CD4-positive, alpha-beta T cell (primary cell): ENCODE measurements at places on chromosomes 16 and 17. TPM values are rescaled to one million over a fixed set of nuclear protein-coding genes. Genes with fewer than 3 reads are reported as not detected.

GRCh38 chr17:80518392-80518791 lies 26.2 kb upstream of the RPTOR start:
- DNase-seq: no peak
- no peaks in the 10 kb centered on the region for H3K4me1 ChIP-seq
- H3K36me3 ChIP-seq: no peaks in the 10 kb centered on the region
- no peaks in the 10 kb centered on the region for H3K27me3 ChIP-seq
- no peak overlapping the region for H3K4me3 ChIP-seq

GRCh38 chr16:1141191-1141590 lies 11.7 kb upstream of the CACNA1H start:
- H3K4me1 ChIP-seq: no peaks in the 10 kb centered on the region
- no peaks in the 10 kb centered on the region for H3K36me3 ChIP-seq
- H3K27ac ChIP-seq: no peak overlapping the region
- no peak for DNase-seq

DNA sequence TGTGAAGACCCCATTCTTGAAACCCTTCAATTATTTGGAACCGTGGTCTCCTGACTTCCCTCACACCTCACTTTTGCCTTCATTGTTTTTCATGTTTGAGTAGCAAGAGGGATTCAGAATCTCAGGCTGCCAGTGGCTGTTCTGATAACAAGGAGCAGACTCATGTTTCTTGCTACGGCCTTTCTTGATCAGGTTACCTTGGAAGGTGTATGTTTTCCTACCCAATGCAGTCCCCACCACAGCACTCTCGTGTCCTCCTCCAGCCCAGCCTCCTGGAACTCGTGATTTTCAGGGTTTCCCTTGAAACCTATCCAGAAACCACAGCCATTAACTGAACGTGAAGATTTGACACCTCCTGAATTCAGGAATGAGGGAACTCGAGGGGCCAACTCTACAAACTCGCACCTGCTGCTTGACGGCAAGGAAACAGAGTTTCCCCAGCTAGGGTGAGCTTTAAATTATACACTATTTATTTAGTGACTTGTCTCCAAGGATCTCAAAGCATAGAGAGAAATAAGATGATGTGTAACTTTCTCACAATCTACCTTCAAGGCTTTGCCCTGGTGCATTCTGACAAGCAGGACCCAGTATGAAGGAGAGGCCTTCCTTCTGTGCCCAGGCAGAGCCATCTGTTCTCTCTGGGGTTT lies 1.6 kb downstream of the ZFHX3 start:
- peaks cover 5% of the 10 kb centered on the region for H3K4me1 ChIP-seq
- H3K27me3 ChIP-seq: peaks cover 7% of the 10 kb centered on the region
- H3K4me3 ChIP-seq: no peak overlapping the region
- no peaks in the 10 kb centered on the region for H3K36me3 ChIP-seq
- no peak for DNase-seq
- no peak overlapping the region for H3K27ac ChIP-seq

DNA sequence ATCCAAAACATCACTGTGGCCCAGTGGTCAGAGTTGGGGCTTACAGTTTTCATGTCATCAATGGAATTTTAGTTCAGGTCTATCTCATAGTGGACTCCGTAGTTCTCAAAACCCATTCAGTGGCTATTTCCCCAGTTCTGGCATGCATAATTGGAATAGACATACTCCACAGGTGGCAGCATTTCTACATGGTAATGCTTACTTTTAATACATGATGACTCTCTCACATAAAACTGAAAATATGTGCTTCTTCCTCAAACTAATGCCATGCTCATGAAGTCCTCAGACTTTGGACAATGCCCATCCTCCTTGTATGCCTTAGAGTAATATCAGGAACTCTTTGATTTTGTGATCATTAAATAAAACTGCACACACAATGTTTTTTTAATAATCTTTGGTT lies 857.4 kb upstream of the GOT2 start:
- no peak overlapping the region for H3K4me3 ChIP-seq
- H3K4me1 ChIP-seq: no peaks in the 10 kb centered on the region
- no peak for DNase-seq
- no peaks in the 10 kb centered on the region for H3K27me3 ChIP-seq
- H3K36me3 ChIP-seq: no peaks in the 10 kb centered on the region
- H3K27ac ChIP-seq: no peak overlapping the region

TP53TG3C gene
- total RNA-seq: not detected

PDILT gene
- not detected for total RNA-seq

ZNF267 gene
- 57.9 TPM for total RNA-seq
